ENCODE measurements at places on chromosomes 12 and 14.

DNA sequence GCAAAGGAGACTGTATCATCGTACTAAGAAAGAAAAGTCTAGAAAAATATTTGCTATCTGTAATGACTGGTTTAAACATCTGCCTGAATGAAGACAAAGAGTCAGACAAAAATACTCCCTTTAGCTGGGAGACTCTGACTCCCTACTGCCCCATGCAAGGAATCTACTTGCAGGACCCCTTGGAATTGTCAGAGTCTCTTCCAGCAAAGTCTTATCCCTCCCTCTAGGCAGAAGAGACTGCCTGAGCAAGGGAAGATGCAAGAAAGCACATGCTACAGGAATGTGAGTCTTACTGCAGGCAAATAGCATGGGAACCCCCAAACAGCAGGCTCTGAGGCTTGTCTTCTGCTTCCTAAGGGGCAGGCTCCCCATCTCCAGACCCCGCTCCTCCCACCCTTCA, 154.0 kb downstream of the KCNA5 start:
- no peak for DNase-seq

GRCh38 chr12:95583933-95584332, 32.7 kb upstream of the USP44 start:
- DNase-seq: no peak

GRCh38 chr14:69654116-69654515, 42.7 kb downstream of the SUSD6 start:
- no peak for DNase-seq

GRCh38 chr12:104371043-104371870, 67.7 kb downstream of the EID3 start:
- no peak for DNase-seq

DNA sequence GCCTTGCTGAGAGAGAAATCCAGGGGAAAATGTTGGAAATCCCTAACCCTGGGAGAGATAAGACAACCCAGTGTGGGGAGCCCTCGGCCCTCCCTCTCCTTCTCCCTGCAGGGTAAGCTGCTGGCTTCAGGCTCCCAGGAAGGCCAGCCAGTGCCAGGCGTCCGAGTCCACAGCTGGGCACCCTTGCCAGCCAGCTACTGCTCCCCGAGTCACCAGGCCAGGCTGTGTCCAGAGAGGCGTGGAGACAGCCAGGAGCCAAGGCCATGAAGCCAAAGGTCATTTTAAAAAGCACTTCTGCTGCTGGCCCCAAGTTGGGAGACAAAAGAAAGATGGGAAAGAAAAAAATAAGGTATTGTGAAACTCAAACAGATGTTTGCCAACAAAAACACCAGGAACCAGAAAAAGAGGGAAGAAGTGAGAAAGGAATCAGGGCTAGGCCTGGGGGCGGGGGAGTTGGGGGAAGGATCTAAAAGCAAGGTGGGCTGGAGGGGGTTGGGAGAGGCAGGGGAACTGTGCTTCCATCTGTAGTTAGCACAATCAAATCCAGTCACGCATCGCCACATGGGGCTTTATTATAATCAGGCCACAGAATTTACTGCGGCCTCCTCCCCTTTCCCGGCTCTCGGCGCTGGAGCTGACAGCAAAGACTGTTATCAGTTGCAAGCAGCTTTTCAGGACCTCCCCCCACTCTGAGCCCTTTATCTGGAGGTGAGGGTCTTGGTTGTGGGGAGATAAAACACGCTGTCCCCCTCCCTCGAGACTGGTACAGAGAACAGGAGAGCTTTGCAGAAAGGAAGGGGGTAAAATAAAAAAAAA, 33.5 kb downstream of the RBM19 start:
- DNase-seq: no peak

- DNase-seq: no peak
Measured at GRCh38 chr12:91182636-91183455, at the start of gene DCN. DCN (minus strand) TSS chr12:91182817; CDS start chr12:91178552, 4,265 bp downstream.

DNA sequence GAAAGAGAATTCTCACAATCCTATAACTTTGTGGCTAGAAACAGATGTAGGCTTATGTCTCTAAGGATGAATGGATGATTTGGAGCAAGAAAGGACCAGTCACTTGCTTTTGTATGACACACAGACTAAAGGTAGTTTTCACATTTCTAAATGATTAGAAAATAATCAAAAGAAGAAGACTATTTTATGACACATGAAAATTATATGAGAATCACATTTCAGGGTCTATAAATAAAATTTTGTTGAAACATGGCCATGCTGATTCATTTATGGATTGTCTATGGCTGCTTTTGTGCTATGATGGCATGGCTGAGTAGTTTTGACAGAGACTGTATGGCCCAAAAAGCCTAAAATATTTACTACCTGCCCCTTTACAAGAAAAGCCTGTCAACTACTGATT, 49.4 kb upstream of the FRMD6 start:
- DNase-seq: no peak

DNA sequence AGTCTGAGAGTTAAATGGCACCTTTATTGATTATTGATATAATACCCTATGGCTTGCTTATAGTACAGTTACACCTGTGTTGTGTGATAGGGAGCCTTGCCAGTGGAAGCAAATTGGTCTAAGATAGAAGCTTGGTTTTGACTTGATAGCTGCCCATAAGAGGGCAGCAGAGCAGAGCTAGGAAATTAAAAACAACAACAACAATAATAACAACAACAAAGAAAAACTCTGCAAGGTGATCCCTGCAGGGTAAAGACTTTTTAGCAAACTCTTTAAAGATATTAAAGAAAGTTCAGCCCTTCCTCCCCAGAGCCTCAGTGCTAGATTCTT, 18.0 kb upstream of the RNASE10 start:
- DNase-seq: no peak

- DNase-seq: no peak
Measured at GRCh38 chr12:100899301-100899700, 104.7 kb downstream of the ANO4 start.

DNA sequence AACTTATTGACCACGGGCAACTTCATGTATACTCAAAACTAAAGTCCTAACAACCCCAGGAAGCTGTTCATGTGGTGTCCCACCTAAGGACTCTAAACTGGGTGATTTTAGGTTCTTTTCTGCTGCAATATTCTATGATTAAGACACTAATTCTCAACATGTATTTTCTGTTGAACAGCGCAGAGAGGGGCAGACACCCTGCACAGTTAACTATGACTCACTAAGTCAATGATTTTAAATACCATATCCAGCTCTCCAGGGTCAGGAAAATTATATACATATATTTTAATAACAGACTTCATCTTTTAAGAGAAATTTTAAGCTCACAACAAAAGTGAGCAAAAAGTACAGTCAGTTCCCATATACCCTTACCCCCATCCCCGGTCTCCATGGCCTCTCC, 85.0 kb downstream of the FOXN3 start:
- DNase-seq: no peak

GRCh38 chr12:109736552-109737108, 23.0 kb downstream of the FAM222A start:
- no peak for DNase-seq

DNA sequence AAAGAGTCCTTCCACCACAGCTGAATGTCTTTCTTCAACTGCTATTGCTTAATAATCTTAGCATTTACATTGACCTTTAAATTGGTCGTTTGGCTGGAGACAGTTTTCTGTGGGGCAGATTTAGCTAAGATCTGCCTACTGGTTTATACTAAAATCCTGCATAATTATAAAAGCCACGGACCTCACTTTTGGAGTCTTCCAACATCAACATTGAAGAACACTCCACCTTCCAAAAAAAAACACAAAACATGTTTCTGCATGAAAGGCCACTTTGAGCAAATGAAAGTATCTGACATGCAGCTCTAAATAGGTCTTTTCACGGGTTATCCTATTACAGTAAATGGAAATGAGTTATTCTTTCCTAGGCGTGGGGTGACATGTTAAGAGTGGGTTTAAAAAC, 57.0 kb upstream of the KRR1 start:
- DNase-seq: no peak

- DNase-seq: no peak
Measured at GRCh38 chr14:83260751-83261150, 1727.1 kb upstream of the SEL1L start.

DNA sequence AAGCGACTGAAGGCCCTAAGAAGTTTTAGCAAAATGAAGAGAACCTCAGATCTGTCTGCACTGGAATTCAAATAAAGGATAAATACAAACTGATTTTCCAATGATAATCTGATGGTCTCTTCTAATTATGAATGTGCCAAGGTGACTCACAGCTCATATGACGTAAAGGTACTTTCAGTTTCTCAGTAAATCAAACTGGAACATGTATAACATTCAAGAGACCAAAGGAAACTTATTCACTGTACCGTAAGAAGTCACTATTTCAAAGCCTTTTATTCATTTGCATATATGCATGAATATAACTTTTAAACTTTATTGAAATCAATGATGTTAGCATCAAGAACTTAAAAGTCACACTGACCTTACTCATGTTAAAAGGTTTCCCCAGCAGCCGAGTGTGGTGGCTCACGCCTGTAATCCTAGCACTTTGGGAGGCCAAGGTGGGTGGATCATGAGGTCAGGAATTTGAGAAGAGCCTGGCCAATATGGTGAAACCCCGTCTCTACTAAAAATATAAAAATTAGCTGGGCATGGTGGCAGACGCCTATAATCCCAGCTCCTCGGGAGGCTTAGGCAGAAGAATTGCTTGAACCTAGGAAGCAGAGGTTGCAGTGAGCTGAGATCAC, 52.2 kb downstream of the ATXN2 start:
- DNase-seq: no peak

DNA sequence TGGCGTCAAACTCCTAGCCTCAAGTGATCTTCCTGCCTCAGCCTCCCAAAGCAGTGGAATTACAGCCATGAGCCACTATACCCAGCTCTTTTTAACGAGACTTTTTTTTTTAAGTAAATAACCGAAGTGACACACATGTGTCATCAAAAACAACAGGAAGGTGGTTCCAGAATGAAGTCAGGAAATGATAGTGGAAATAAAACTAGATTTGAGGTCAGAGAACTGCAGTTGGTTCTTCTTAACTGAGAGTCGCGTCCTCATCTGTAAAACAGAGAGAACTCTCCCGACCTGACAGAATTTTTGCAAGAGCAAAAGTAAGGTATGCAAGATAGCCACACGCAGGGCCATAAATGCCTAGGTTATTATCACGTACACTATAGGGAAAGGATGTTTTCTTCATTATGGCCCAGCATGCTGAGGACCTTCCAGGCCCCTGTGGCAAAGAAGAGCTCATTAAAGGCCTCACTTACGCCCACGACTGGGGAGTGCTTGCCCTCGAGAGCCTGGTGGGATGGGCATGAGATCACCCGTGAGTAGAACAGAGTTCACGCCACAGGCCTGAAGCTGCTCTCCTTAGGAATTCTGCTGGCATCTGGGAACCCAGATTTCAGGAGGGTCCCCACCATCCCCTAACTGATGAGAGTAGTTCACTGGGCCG, 67.2 kb downstream of the SCARB1 start:
- no peak for DNase-seq

DNA sequence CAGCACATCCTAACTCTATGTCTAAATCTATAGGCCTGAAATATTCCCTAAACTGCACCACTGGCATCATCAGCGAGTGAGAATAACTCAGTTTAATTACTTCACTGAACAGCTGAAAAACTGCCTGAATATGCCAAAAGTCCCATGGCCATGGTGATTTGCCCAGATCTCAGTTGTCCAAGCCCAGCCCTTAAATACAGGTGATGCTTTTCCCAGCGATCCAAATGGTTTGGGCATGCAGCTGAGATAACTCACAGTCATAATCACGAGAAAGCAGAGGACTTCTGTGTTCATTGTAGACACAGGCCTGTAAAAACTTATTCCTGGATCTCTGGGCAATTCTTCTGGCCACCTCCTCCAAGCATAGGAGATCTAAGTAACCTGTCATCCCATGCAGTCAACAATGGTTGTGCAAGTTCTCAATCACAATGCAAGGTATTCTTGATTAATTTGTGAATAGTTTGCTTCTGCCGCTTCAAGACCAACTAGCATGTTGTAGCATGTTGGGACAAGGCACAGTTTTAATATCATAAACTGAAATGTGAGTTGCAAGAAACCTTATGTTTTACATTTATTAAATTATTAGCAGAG, 40.5 kb downstream of the DUSP6 start:
- no peak for DNase-seq

DNA sequence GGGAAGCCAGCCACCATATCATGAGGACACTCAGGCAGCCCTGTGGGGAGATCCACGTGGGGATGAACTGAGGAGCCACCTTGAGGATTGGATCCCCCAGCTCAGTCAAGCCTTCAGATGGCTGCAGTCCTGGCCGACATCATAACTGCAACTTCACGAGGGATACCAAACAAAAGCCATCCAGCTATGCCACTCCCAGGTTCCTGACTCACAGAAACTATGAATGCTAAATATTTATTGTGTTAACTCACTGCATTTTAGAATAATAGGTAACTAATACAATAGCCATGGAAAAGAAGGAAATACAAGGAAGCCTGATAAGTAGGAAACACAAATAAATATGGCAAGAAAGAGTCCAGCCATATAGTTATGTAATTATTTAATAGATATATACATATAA, 42.1 kb upstream of the FAM222A start:
- no peak for DNase-seq

DNA sequence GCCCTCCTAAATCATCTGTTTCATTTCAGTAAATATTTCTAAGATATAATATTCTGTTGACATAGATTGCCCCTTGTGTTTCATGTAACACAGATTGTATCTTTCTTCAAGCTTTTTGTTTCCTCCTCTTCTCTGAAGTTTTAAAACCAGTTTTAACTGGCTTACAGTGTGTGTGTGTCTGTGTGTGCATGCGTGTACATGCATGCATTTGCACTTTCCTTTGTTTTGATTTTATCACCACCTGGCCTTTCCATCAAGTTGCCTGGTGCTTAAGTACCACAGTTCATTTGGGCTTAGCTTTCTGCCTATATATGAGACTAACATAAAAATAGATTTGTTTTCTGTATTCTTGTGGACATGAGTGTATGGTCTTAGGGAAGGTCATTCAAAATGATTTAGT, 31.9 kb downstream of the ETNK1 start:
- no peak for DNase-seq

DNA sequence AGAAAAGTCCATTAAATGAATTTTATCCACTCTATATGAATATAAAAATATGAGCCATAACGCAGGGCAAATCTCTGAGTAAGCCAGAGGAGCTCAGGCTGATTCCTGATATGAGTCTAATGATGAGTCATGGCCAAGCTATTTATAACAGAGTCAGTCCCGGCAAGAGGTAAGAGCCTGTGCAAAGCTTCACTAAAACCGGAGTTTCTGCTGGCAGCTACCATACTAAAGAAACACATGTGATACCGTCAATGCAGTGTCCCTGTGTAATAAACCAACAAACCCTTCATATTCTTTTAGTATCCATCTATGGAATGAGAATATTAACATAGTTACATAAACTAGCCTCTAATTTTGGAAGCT, 319.4 kb downstream of the KCNC2 start:
- no peak for DNase-seq

All from NCI-H2081 (cell line).